ENCODE measurements at places on chromosomes 13 and 19.

DNA sequence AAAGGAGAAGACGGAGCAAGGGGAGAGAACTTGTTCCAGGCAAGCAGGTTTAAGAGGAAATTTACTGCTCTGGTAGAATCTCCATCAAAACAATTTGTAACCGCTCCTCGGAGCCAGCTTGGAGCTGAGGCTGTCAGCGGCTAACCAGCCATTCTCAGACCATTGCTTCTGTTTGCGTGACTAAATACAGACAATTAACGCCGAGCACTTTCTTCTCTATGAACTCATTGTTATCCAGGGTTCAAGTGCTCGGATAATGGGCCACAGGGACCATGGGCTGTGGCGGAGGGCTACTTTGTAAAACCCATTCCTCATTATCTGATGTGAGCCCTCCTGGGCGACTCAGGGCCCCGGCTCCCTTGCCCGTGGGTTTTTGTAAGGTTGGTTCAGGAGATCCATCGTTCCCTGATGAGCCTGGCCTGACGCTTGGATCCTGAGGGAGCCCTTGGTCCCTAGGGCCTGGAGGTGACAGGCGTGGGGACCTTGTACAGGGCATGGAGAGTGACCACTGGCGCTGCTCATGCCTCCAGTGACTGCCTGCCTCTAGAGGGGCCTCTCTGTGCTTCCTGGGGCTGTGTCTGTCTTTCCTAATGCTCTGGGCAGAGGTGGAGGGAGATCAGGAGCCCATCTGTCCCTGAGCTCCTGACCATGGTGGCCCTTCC, 61.5 kb upstream of the ZNF536 start:
- DNase-seq: no peak

GRCh38 chr13:54029226-54029625, 1000.6 kb downstream of the OLFM4 start:
- DNase-seq: no peak

- no peak for DNase-seq
These were observed 310.0 kb downstream of the RBM26 start for GRCh38 chr13:79096099-79096498.

- no peak for DNase-seq
These were observed 18.3 kb upstream of the DHRS12 start for GRCh38 chr13:51822106-51822815.

Measured in NCI-H2081 (cell line).